ENCODE measurements at places on chromosomes 1 and 21. TPM values are rescaled to one million over a fixed set of nuclear protein-coding genes. Genes with fewer than 3 reads are reported as not detected.

- no peak for DNase-seq
These were observed 134.0 kb downstream of the CLEC20A start for GRCh38 chr1:178362747-178363146.

GRCh38 chr1:203465146-203465798 lies 10.3 kb upstream of the PRELP start:
- no peak for DNase-seq

DNA sequence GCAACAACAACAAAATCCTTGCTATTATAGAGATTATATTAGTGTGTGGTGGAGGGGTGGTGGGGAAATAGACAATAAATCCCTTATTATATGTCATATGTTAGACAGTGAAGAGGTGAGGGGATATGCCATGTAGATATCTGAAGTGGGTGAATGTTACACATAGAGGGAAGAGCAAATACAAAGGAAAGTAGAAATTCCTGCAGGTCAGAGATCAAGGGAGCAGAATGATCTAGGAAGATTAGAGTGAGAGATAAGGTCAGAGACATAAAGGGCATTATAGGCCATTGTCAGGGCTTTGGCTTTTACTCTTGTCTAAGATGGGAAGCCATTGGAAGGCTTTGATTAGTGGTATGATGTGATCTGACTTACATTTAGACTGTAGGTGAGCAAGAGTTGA lies 38.5 kb downstream of the PRKAA2 start:
- DNase-seq, result no peak

DNA sequence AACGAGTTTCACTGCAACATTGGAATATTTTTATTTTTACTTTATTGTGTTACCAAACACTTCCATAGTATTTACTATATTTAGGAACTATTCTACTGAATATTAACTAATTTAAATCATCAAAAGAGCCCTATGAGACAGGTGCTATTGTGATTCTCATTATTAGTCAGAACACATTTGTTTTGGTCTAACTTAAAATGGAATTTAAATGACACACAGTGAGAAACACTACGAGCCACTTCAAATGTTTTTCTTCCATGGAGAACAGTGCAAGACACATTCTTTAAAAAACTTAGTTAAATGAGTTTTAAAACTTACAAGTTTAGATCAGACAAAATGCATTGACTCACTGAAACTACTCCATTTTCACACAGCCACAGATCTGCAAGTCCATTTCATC lies 6.6 kb upstream of the TRAF3IP3 start:
- no peak for DNase-seq

- no peak for DNase-seq
These were observed 2.2 kb downstream of the CYB5R1 start for GRCh38 chr1:202964791-202965410.

DNA sequence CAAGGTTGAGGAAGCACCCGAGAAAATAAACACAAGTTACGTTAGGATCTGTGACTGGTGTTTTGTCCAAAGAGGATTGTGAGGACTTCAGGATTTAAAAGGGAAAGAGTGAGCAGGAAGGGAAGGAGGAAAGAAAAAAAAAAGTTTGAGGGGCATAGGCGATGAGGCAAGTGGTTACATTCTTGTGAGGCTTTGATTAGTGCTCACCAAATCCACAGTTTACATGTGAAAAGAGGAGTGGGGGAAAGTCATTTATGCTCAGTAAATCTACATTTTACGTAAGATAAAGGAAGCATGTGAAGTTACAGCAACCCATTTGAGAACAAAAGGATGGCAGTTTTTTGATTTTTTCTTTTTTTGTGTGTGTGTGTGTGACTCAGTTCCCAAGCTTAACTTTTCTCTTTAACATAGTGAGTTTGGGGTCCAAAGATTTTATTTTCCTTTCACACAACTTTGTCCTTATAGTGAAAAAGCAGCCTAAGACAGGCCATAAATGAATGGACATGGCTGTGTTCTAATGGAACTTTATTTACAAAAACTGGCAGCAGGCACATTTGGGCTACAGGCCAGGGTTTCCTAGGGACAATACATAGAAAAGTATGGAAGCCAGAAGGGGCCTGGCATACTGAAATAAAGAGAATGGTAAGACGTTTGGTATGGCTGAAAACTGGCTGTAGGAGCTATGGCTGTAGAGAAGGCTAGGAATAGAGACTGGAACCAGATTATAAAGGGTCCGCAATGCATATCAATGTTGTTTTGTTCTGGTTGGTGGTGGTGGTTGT lies 121.7 kb downstream of the FGGY start:
- DNase-seq, result no peak

- no peak for DNase-seq
These were observed 192.9 kb upstream of the GALNT2 start for GRCh38 chr1:229874136-229874535.

DNA sequence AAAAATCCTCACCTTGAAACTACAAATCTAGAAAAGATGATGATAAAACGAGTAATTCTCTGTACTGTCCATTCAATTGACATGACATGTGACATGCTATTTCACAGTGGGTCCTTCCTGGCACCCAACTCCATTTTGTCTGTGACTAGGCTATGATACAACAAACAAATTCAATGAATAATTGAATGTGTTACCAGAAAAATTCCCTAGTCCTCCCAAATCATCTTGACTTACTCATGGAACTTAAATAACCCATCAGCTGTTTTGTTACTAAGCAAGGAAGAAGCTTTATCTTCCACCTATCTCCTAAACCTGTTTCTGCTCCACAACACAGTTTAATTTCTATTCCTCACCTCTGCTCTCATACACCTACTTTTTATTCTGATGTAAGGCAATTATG lies 30.4 kb downstream of the B3GALNT2 start:
- no peak for DNase-seq

DNA sequence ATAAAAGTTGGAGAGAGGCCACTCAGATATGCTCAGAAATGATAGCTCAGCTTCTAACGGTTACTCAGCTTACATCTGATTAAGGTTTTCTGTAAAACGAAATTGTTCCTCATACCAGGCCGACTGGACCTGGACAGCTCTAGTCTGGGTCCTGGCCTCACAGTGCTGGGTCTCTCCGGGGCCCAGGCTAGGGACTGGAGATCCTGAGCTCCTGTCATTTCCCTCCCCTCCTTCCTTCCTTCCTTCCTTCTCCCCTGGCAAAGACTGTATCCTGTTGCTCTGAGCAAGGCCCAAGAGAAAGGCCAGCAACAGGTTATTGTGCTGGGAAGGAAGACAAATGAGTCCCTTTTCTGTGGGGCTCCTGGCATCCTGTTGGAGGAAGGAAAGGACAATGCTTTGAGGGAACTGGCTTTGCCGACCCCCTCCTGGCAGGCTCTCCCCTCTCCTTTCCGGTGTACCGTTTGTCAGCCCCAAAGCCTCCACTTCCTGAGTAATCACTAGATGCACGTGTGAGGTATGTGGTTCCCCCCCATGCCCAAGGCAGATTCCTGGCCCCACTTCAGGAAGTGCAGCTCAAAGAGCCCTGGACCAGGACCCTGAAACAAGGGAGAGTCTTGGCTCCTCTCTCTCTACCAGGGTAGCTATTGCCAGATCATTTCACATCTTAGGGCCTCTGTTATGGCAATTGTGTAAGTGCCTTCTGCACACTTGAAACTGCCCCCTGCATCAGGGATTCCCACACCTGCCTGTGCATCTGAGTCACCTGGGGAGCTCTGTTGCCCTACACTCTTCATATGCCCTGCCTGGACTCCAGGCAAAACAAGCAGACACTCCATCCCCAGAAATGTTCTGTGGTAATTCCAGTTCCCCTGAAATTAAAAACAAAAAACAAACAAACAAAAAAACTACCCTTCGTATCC lies 212.7 kb upstream of the FGGY start:
- DNase-seq, result no peak

DNA sequence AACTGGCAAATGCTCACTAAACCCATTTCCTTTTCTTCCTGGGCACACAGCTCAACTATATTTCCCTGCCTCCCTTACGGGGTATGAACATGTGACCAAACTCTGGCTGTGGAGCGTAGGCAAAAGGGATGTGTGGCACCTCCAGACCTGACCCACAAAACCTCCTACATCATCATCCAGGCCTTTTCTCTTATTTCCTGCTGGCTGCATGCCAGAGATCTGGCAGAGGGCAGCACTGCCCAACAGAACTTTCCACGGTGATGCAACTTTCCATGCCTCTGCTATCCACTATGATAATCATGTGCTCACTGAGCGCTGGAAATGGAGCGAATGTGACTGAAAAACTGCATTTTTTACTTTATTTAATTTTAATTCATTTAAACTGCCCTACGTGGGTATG lies 99.6 kb upstream of the CACNA1E start:
- no peak for DNase-seq

DNA sequence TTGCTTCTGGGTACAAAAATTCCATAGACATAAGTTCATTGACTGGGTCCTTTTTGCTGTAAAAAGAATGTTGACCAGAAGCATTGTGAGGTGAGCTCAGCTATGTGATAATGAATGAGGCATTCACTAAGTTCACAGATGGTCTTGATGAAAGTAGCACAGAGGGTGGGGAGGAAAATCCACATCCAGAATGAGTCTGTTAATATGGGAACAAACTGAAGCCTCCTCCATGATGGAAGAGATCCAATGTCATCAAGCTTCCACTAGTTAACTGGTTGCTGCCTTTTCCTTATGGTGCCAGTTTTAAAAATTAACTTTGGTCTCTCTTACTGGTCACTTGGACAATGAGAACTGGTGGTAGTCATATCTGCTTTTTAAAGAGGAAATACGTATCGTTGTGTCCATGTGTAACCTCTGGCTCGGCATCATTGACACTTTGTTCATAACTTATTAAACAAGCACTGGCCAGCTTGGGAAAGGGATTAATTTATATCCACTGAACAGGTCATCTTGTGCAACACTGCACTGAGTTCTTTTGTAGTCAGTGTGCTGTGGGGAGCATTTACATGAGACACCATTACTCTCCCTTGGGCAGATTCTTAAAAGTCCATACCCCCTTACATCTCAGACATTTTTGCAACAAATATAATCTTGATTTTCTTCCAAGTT lies 88.6 kb downstream of the ADAMTS1 start:
- no peak for DNase-seq

DNA sequence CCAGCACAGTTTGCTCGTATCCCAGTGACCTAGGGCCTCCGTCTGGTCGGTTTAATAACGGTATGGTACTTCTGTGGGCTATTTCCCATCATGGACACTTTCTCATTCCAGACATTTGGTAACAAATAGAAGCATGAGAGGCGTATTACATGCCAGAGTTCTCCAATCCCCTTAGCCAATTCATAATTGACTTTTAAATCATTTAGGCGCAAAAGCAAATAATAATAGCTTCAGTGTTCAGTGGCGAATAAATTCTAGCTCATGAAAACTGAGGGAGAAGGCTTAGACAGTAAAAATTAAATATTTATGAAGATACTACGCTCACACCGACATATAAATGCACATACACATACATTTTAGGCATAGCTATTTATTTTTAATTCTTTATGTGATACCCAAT lies 50.6 kb downstream of the CD247 start:
- no peak for DNase-seq

GRCh38 chr1:197807739-197808453 lies 32.6 kb upstream of the DENND1B start:
- DNase-seq, result no peak

DNA sequence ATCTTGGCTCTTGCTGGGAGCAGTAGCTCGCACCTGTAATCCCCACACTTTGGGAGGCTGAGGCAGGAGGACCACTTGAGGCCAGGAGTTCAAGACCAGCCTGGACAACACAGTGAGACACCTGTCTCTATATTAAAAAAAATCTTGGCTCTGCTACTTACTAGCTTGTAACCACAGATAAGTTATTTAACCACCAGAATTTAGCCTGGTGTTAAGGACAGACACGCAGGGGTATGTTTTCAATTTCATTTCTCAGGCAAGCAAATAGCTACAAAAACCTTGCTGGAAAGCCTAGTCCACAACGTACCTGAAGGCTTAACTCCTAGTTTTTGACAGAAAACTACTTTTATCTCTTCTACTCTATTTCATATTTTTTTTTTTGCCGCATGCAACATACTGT lies 24.8 kb upstream of the GFI1 start:
- no peak for DNase-seq

- DNase-seq, result no peak
These were observed 6.5 kb upstream of the TRAPPC10 start for GRCh38 chr21:44005593-44005992.

GRCh38 chr1:233960386-233960785 lies 55.9 kb downstream of the SLC35F3 start:
- DNase-seq, result no peak

- DNase-seq, result no peak
These were observed 318.5 kb downstream of the NTNG1 start for GRCh38 chr1:107459204-107459904.

DNA sequence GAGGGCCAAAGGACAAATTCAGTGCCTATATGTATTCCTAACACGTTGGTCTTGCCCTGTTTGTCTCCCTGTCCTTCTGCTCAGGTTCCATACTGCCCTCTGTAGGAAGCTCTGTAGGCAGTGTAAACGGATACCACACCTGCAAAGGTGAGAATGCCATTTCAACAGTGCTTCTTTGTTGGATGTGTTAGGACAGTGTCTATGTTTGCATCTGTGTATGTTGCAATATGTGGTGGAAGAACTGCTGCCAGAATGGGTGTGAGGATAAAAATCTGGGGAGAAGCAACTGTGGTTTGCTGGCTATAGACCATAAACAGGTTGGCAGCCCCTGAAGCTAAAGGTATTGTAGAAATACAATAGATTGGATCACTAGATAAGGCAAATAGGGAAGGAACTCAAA lies 113.1 kb upstream of the BMP8A start:
- DNase-seq, result no peak

- DNase-seq, result no peak
These were observed 22.8 kb downstream of the DDR2 start for GRCh38 chr1:162654915-162655620.

- no peak for DNase-seq
These were observed 572.7 kb downstream of the SMYD3 start for GRCh38 chr1:245934409-245934808.

GRCh38 chr1:182611787-182612186 lies 7.6 kb upstream of the RGS16 start:
- DNase-seq, result no peak

GRCh38 chr1:117895482-117896114 lies 33.8 kb downstream of the GDAP2 start:
- DNase-seq, result peak; percentile 47

The S100A9 gene
- total RNA-seq, result not detected

The TDRD10 gene
- not detected for total RNA-seq

The KCNN3 gene
- total RNA-seq, result 0.02 TPM

The TTC4 gene
- 40.1 TPM for total RNA-seq

The LIN9 gene
- total RNA-seq, result 11.1 TPM

The GATAD2B gene
- 53.1 TPM for total RNA-seq

The ZYG11A gene
- 0.19 TPM for total RNA-seq

The MXRA8 gene
- 0.50 TPM for total RNA-seq

The CD58 gene
- total RNA-seq, result 8.2 TPM

The PPM1J gene
- total RNA-seq, result 0.80 TPM

The TAL1 gene
- total RNA-seq, result not detected

The VCAM1 gene
- 2.3 TPM for total RNA-seq

The PRUNE1 gene
- 13.0 TPM for total RNA-seq

The RIPPLY3 gene
- total RNA-seq, result 0.10 TPM

Data from activated naive CD8-positive, alpha-beta T cell treated with anti-CD3 and anti-CD28 coated beads for 36 hours (primary cell).